C1 segment of cervical spinal cord (tissue), 14 donors: ENCODE measurements at places on chromosomes 6 and 20.

DNA sequence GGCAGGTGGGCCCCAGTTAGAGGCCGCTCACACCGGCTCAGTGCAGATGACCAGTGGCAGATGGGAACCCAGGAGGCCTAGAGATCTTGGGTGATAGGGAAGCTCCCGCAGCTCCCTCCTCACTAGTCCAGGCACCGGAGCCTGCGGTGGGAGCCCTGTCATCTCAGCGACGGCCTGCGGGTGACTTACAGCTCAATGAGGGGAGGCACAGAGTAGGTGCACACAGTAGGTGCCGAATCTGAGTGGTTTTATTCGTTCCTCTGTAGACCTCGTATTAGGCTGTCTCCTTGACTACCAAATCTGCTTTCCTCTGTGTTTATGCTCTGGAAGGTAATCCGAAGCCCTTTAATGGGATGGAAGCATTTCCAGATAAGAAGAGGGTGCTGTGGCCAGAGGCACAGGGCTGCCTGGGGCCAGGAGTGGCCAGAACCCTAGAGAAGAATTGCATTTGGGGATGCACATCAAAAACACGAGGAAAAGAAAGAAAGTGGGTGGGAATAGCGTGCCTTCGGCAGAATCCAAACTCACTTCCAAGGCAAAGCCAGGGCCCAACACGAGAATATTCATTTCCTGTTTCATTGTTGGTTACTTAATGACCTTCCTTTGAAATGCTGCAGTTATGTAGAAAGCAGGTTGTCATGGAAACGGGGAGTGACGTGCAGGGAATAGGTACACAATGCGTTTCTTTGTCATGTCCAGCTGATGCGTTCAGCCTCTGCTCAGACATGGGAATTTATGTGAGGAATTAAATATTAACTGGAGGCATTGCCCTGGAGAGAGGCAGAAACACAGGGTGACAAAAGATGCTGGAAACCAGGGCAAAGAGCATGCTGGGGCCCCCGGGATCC, 24.7 kb downstream of the MYT1 start:
- no peak for DNase-seq

DNA sequence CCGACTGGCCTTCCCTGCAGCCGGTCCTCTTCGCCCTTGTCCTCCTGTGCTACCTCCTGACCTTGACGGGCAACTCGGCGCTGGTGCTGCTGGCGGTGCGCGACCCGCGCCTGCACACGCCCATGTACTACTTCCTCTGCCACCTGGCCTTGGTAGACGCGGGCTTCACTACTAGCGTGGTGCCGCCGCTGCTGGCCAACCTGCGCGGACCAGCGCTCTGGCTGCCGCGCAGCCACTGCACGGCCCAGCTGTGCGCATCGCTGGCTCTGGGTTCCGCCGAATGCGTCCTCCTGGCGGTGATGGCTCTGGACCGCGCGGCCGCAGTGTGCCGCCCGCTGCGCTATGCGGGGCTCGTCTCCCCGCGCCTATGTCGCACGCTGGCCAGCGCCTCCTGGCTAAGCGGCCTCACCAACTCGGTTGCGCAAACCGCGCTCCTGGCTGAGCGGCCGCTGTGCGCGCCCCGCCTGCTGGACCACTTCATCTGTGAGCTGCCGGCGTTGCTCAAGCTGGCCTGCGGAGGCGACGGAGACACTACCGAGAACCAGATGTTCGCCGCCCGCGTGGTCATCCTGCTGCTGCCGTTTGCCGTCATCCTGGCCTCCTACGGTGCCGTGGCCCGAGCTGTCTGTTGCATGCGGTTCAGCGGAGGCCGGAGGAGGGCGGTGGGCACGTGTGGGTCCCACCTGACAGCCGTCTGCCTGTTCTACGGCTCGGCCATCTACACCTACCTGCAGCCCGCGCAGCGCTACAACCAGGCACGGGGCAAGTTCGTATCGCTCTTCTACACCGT, 6.1 kb downstream of the UBD start:
- DNase-seq: no peak

DNA sequence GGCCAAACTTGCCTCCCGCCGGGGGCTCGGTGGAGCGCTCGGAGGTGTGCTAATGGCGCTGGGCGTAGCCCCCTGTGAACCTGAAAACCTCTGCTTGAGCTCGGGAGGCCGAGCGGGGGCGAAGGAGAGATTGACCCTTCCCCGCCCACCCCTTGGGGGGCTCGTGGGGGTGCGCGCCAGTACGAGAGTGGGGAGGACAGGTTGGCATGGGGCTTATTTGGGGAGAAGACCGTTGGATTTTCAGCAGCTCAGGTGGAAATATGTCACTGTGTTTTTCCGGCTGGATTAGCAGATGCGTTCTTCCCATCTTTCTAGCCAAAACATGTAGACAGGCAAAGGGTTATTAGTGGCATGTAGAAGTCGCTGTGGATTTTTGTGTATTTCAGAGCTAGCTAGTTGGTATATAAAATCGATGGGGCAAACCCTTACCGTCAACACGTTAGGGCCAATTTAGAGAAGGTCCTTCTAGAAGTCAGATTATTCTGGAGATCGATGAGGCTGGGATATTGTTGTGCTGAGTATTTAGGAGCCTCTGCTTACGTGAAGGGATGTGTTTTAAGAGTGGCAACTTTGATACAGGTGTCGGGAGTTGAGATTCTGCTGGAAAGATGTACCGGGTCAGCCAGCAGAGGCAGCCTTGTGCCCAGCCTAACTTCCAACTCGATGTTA, 525 bp downstream of the NCOA7 start:
- peak; percentile 45 for DNase-seq

DNA sequence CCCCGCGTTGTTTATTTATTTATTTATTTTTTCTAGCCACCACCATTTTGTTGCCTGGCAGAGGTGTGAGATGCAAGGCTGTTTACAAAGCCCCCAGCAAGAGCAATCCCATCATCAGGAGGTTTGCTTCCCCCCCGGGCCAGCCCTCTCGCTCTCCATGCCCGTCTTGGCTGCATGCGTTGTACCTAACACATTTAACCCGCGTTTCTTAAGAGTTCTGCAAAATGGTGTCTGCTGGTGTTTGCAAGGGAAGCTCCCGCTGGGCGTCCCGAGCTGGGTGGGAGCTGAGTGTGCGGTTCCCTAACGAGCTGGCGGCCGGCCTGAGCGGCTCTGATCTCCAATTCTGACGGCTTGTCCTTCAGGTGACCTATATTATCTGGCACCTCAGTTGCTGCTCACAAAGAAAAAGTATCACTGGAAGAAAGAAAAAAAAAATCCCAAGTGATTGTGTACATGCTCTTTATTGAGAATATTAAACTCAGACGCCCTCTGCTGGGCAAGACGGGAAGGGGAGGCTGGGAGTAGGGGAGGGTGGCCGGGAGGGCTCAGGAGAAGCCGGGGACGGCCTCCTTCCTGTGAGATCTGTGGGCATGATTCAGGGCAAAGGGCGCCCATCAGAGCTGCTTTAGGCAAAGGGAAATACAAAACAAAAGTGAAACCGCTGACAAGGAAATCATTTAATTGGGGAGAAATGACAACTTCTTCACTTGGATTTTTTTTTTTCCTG, 154.8 kb downstream of the BCAS1 start:
- peak; percentile 85 for DNase-seq

- DNase-seq: no peak
These were observed 17.8 kb upstream of the COL19A1 start for GRCh38 chr6:69848552-69848951.

DNA sequence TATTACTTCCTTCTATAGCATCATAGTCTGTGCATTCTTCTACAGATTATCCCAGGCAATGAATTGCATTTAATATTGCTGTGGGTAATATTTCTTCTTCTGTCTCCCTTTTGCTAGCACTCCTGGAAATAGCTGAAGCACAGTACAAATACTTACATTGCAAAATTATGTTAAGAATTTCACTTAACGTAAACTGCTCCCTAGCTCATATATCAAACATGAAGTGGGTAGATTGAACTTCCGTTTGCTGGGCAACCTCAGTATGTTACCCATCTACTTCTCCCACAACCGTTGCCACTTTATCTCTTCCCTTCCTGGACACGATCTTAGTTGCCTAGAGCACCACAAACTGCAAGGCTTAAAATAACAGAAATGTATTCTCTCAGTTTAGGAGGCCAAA, 963.3 kb downstream of the KIF16B start:
- no peak for DNase-seq

DNA sequence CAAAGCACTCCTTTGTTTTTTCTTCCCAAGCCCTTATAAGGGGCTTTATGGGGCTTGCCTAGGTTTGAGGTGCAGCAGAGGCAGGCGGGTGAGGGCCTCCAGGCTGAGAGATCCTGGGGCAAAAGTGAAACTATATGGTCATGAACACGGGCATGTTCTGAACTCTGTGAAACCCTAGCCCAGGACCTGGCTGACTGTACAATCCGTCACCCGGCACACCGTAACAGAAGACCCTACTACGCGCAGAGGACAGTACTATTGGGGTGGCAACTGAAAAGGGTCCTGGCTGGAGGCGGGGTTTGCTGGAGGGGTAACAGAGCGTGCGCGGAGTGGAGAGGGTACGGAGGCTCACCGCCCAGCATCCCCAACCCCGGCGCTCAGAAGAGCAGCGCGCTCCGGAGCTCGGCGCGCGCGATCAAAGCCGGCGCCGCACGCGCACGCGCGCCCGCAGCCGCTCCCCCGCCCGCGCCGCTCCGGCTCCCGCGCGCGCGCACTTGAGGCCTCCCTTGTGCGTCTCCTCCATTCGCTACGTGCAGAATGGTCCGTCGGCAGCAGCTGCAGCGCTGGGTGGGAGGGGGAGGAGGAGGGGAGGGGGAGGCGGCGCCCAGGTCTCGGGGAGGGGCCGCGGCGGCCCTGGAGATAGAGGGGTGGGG, 54.2 kb downstream of the MRPL14 start:
- no peak for DNase-seq

DNA sequence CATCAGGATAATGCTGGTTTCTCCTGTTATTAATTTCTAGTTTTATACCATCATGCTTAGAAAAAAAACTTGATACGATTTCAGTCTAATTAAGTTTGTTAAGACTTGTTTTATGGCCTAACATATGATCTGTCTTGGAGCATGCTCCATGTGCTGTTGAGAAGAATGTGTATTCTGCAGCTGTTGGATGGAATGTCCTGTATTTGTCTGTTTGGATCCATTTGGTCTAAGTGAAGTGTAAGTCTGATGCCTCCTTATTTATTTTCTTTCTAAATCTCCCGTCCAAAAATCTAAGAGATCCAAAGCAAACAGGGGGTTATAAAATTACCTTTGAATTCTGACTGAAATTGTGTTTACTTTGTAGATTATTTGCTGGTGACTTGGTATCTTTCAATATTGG, 30.0 kb upstream of the PRND start:
- no peak for DNase-seq

DNA sequence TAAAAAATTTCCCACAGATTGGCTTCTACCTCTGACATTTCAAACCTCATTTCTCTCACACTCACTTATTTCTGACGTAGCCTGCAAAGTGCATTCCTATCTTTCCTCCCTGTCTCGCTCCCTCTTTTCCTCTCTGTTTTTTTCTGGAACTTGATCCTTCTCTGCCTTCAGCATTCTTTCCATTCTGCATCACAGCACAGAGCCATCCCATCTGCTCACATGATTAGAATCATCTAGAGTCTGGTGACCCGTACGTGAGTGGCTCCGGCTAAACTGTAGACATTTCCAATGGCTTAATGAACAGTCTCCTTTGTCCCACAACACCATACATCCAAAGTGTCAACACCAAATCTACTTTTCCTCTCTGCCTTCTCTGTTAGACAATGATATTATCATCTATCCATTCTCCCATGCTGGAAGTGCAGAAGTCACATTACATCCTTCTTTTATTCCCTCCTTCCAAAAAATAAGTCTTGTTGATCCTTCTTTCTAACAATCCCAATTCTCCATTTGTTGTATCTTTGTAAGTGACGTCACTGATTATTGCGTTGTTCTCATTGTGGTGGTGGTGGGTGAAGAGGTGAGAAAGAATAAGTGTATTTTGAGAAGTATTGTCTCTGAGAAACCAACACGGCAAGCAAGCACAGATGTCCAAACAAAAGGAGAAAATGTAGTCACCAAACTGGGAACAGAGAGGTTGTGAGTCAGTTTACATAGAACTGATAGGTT, 41.6 kb downstream of the OPRM1 start:
- no peak for DNase-seq

GRCh38 chr6:35478259-35478658, 10.1 kb downstream of the RPL10A start:
- no peak for DNase-seq

DNA sequence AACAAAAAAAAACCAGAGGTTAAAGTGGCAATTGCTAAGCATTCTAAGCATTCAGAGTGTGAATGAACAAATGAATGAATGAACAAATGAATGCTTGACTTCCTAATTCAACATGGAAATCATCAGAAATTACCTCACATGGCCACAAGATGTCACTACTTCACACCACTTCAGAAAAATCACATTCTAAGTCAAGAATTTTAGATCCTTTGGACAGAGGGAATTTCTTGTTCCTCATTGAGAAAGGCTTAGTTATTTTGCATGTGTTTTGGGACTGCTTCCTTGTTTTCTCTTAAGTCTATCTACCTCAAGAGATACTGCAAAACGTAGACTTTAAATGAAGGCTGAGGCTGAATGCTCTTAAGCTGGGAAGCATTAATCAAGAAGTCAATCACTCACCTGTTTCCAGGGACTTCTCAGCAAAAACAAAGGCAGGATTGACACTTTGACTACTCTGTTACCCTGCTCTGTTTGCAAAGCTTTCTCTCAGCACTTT, 120.2 kb downstream of the MBOAT1 start:
- DNase-seq: no peak

DNA sequence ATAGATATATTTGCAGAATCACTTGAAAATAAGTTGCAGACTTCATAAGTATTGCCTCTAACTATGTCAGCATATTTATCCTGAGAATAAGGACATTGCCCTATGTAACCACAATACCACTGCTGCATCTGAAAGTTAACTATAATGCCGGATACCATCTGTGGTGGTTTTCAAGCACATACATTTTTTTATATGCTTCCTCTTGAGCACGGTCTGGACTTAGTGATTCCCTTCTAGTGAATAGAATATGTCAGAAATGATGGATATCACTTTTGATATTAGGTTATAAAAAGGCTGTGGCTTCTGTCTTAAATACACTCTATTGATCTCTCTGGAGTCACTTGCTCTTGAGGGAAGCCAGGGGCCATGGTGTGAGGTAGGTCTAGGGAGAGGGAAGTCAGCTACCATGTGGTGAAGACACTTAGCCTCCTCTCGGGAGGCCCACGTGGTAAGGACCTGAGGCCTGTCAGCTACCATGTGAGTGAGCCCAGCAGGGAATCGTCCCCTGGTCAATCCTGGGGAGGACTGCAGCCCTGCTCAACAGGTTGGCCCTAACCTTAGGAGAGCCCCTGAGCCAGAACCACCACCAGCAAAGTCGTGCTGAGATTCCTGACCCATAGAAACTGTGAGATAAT, 57.5 kb downstream of the CCDC170 start:
- no peak for DNase-seq

GRCh38 chr20:43689165-43689564, 22.3 kb downstream of the MYBL2 start:
- DNase-seq: no peak

DNA sequence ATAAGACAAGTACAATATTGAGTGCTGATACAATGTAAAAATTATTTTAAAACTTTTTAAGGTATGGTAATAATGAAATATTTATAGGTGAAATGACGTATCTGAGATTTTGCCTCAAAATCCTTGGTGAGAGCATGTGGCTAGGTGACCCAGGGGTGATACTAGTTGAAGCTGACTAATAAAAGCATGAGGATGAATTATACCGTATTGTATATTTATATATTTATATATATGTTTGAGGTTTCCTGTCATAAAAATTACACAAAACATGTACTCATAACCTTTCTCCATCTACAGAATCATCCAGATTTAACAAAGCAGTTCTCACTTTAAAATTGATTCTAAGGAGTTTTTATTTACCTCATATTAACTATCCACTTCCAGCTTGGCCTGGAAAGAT, 358.1 kb downstream of the CDKAL1 start:
- DNase-seq: no peak

- peak; percentile 91 for DNase-seq
These were observed at the start of gene ARFGEF2 for GRCh38 chr20:48921168-48921882. Gene ARFGEF2 (plus strand): TSS chr20:48921711. CDS start chr20:48921890, 179 bp downstream.

- DNase-seq: peak; percentile 1
These were observed 480.7 kb downstream of the RFPL4B start for GRCh38 chr6:112827793-112828192.
